ENCODE measurements at places on chromosomes 11 and 22. TPM values are rescaled to one million over a fixed set of nuclear protein-coding genes. Genes with fewer than 3 reads are reported as not detected.

DLG2 gene
- total RNA-seq: 28.4 TPM

OR51B2 gene
- total RNA-seq: not detected

TSPAN32 gene
- not detected for total RNA-seq

LYVE1 gene
- 191 TPM for total RNA-seq

DNA sequence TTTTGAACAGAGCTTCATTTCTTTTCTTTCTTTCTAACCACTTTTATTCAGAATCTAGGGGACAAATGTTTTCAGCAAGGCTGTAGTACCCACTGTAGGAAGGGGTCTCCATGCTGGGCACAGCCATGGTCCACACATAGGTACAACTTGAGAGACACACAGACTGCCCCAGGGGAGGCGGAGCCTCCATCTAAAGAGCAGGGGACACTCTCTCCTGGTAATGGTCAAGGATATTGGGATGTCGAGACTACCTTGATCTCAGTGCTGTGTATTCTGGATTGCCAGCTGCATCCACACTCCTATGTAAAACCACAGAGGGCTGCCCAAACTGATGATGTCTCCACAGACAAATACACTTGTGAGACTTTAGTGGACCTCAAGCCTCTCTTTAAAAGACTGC is 2.9 kb upstream of the APOL3 start:
- no peak for ATAC-seq

DNA sequence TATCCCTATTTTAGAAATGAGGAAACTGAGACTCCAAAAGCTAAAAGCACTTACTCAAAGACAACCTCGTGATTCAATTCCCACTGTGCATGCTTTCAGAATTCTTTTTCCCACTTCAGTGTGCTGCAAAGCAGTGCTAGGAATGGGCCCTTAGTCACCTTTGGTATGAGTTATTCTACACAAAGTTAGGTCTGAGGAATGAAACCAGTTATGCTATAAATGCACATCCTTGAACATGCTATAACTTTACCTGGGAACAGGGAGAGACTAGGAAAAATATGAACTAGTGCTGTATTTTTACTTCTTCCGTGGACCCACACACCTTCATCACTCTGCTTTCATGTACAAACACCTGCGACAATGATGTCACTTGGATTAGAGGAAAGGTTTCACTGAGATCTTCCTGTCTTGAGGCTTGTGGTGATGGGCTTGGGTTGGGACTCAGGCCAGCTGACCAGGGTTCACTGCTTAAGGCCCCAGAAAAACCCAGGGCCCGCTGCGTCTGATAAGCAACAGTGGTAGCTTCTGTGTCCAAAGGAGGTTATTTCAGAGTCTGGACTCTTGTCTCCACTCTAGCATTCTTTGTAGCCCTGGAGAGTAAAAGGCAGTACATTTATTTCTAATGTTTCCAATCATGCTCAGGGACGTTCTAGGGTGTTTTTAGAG is 81.6 kb downstream of the ZC3H12C start:
- ATAC-seq: no peak

GRCh38 chr22:23120415-23120899 is 21.3 kb downstream of the RSPH14 start:
- ATAC-seq: no peak

GRCh38 chr11:112581747-112582146 is 321.1 kb upstream of the PLET1 start:
- ATAC-seq: no peak

- ATAC-seq: peak; percentile 29
These were observed 38.2 kb downstream of the TRIOBP start for GRCh38 chr22:37734964-37735451.

DNA sequence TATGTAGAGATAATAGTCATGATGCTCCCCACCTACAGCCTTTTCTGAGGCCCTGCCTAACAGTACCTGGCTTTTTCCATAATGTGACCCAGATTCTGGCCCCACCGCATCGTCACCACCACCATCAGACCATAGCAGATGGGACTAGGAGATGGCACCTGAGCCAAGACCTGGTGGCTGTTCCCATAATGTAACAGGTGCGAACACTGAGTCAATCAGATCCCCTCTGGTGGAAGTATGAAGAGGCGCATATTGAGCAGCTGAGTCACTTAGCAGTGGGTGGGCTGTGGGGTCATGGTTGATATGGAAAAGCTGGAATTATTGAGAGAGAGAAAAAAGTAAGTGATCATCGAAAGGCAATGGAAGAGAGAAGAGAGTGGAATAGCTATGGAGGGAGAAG is 578.0 kb upstream of the CADM1 start:
- ATAC-seq: no peak

GRCh38 chr11:65386307-65387140 is at the start of gene FRMD8:
Gene FRMD8 (plus strand): TSS chr11:65386637. CDS start chr11:65387037, 400 bp downstream.
- ATAC-seq: peak; percentile 81

DNA sequence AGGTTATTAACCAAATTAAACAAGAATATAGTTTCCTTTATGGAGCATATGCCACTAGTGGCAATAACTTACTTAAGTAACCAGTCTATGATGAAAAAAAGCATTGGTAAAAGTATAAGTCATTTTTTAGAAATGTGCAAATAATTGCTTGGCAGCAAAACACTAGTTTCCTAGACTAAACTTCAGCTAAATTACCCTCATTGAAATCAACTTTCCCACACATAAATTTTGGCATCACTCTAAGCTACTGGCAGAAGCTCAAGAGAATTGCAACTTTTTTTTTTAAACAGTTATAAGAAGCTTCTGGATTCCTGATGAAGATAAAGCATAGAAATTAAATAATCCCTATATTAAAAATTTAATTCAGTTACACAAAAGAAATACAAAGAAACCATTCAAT is 12.5 kb downstream of the CCDC34 start:
- ATAC-seq: no peak

DNA sequence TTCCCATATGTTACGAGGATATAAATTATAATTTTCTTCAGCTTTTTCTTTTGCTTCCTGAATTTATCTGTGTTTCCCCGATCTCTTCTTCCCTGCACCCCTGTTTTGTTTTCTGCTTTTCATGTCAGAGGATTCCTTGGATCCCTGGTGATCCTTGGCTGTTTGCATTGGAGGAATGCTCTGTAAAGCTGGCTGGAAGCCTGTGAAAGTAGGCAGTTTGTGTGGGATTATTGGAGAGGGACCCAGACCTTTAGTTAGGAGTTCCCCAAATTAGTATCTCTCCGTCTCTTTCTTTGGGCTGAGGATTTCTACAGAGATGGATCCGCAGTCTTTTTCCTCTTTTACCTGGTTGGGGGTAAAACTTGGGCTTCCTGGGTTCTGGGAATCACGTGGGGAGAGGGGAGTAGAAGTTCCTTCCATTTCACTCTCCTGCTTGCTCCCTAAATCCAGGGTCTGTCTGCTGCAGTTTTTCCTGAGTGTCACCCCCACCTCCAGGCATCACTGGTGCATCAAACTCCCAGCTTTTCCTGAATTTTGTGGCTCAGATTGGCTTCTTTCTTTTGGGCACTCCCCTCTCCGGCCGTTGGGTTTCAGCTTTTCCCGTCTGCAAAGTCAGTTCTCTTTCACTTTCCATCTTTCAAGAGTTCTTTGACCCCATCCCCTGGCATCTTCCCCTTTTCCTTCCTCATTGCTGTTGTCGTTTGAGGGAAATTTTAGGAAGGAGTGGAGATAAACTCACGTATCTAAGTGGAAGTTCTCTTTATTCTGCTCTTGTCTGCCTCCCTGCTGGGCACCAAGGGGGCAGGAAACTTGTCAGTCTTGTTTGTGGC is 79.1 kb upstream of the ALX4 start:
- ATAC-seq: no peak

GRCh38 chr11:12160680-12161079 is 50.3 kb downstream of the MICAL2 start:
- ATAC-seq: no peak
